Activated T-helper 2 cell treated with anti-CD3 and anti-CD28 coated beads, Interferon-gamma antibody, Interleukin-2, Interleukin-4, amounts not matched to agents 10 μg/mL and 5 μg/mL and 100 μg/mL, durations not matched to agents 14 hours and 24 hours and 36 hours (primary cell): ENCODE measurements at places on chromosomes 6 and 20. TPM values are rescaled to one million over a fixed set of nuclear protein-coding genes. Genes with fewer than 3 reads are reported as not detected.

- no peak for DNase-seq
Measured at GRCh38 chr6:144857086-144857485, 572.0 kb downstream of the UTRN start.

GRCh38 chr6:93329301-93330000, 89.9 kb downstream of the EPHA7 start:
- DNase-seq = no peak

GRCh38 chr20:112396-112795, 24.9 kb downstream of the DEFB125 start:
- DNase-seq = no peak

- no peak for DNase-seq
Measured at GRCh38 chr6:23175391-23175790, 606.0 kb downstream of the HDGFL1 start.

DNA sequence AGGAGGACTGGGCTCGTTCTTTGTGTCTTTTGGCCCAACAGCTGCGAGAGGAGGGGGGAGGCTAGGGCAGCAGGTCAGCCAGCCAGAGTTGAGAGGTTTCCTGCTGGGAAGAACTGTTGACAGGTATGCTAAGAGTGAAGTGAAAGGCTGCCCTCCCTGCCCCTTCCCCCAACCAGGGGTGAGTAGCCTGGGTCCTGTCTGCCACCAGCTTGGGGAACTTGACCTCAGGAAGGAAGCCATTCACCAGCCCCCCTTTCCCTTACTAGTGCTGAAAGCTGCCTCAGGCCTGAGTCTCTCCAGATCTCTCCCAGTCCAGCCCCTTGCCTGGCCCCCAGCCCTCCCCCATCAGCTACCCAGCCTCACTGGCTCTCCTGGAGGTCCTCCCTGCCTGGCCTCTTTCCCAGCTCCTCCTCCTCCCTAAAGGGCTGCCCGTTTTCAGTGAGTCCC, 20.7 kb upstream of the ZNF76 start:
- no peak for DNase-seq

- no peak for DNase-seq
Measured at GRCh38 chr20:25195962-25196785, 662 bp downstream of the ENTPD6 start.

DNA sequence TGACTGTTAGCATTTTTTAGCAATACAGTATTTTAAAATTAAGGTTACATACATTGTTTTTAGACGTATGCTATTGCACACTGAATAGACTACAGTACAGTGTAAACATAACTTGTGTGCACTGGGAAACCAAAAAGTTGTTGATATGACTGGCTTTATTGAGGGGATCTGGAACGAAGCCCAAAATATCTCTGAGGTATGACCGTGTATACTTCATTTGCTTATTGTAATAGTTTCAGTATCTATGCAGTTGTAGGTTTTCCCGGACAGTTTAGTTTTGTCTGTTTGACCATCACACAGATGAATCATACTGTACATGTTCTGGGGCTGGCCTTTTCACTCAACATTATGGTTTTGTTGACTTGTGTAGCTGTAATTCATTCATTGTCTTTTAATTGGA, 6.9 kb upstream of the ZBTB12 start:
- no peak for DNase-seq

DNA sequence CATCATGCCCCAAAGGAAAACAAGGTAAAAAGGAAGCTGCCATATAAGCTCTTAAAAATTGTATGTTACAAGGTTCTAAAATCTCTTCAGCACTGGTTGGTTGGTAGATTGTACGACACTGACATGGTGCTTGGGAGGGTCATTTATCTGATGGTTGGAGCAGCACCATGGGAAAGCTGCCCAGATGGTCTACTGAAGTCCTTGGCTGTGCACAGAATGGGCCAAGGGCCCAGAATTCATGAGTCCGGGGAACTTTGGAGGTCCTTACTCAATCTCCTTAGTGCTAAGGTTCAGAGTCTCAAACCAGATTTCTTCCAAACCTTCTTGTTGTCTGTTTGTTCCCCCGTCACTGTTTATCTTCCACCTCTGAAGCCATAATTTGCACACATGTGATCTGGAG, 314.4 kb downstream of the ESR1 start:
- DNase-seq = no peak

TREM2 gene
- not detected in 2 replicates for total RNA-seq

SCRT2 gene
- total RNA-seq = not detected in 2 replicates

GPX5 gene
- total RNA-seq = not detected in 2 replicates

RTN4IP1 gene
- total RNA-seq = 6.4 and 7.9 TPM in 2 replicates

GRCh38 chr6:73738367-73739028, 42.5 kb downstream of the CD109 start:
- DNase-seq = no peak

METTL24 gene
- total RNA-seq = not detected in 2 replicates

DNA sequence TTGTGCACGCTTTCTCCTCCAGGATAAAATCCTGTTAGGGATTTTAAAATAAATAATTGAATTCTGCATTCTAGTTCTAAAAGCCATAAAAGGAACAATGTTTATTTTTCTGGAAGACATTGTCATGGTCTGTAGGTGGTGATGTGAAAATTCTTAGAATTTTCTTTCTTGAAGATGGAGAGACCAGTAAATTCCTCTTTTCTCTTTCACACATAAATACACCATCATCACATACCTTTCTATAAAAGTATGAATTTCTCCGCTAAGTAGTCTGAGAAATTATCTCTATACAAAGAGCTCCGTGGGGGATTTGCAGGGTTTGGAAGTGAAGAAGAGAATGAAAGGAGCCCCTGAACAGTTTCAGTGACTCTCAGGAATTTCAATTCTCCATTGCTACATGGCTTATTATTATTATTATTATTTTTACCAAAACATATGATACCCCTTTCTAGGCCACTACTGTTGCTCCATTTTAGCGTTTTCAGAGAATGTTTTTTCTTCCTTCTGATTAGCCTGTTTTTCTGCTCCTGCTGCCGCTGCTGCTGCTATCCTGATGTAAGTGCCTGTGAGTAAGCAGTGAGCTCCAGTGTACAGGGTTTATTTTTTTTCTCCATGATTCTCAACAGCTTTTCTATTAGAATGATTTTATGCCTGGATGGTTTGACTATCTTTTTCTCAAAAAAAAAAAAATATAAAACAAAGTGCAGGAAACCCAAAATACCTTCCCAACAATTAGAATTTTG, 145.8 kb downstream of the SAMD5 start:
- DNase-seq = no peak

- no peak for DNase-seq
Measured at GRCh38 chr6:130671577-130671976, 155.6 kb upstream of the SMLR1 start.
